Activated effector memory CD4-positive, alpha-beta T cell treated with Interleukin-2 at 50 U/mL for 16 hours (primary cell): ENCODE measurements at places on chromosomes 6 and 20.

- DNase-seq, result no peak
These were observed 54.9 kb upstream of the CARMIL1 start for GRCh38 chr6:25224242-25224641.

DNA sequence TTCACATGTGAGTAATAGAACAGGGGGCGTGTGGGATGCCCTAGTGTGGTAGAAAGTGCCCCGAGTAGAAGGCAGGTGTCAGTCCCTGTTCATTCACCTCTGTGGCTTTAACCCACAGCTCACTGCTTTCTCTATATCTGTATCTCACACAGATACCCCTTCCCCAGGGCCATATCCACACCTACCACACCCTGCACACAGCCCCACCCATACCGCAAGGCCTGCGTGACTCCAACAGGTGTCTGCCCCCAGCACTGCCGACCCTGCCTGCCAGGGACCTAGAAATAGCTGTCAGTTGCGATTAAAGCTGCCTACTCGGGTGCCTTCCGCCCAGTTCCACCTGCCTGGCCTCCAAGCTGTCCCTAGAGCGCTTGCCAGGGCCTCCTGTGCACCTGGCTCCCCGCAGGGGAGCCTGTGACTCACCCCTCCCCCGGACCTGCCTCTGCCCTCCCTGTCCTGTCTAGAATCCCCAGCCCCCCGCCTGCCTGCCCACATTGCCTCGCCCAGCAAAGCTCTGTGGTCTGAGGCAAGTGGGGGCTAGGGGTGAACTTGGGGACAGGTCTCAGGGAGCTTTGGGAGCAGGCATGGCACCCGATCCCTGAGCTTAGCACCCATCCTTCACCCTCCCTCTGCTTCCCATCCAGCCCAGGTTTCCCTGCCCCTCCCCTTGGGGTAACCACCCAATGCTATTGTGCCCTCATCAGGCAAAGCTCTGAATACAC, 38.3 kb upstream of the ID1 start:
- DNase-seq, result no peak

- DNase-seq, result no peak
These were observed at the start of gene EBF4 for GRCh38 chr20:2692036-2692885. TSS of gene EBF4 (plus strand) at chr20:2692780. CDS start at chr20:2693646, 866 bp downstream.

GRCh38 chr6:161029195-161029809, 37.7 kb downstream of the MAP3K4 start:
- no peak for DNase-seq

- DNase-seq, result no peak
These were observed 9.5 kb upstream of the ATRN start for GRCh38 chr20:3461211-3461771.

DNA sequence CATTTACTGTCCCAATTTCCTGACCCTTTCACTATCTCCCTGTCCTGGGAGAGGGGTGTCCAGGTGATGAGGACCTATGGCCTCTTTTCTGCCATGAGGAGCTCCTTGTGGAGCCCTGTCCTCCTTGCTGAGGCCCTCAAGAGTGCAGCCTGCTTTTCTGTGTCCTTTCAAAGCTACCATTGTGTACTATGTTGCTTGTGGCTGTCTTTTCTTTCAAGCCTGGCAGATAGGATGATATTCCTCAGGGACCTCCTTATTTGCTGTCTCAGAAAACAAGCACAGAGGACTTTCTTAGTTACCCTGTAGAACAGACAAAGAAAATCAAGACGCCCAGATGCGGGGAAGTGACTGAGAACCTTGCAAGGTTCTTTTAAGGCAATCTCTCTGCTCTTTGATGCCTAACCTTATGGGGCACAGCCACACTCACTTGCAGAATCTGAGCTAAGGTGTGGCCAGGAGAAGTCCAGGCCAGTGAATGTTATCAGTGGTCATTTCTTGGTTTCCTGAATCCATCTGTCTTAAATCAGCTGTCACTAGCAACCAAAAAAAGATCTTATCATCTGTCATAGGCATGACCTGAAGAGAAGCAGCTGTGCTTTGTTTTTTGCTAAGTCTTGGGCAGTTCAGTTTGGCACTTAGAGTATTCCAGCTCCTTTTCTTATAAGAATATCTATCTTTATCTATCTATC, 17.2 kb downstream of the CARMIL1 start:
- no peak for DNase-seq

- no peak for DNase-seq
These were observed 7.3 kb downstream of the ADA start for GRCh38 chr20:44644230-44644617.

DNA sequence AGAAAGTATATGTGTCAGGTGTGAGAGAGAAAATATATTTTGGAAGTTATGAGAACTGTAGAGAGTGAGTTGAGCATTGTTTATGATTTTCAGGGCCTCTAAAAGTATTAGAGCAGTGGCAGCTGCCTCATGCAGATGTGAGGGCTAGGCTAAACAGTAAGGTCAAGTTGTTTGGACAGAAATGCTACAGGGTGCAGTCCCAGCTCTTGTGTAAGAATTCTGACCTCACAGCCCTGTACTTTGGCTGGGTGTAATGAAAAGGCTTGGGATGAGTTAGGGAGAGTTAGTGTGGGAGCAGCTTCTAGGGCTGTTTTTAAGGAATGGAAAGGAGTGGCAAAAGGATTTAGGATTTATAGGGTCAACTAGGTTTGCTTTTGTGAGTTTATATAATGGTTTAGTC, 764.8 kb upstream of the ADGRB3 start:
- no peak for DNase-seq

- DNase-seq, result no peak
These were observed 317.3 kb downstream of the DOK5 start for GRCh38 chr20:54792688-54793087.

- DNase-seq, result no peak
These were observed 37.5 kb downstream of the MAK start for GRCh38 chr6:10800810-10801209.

DNA sequence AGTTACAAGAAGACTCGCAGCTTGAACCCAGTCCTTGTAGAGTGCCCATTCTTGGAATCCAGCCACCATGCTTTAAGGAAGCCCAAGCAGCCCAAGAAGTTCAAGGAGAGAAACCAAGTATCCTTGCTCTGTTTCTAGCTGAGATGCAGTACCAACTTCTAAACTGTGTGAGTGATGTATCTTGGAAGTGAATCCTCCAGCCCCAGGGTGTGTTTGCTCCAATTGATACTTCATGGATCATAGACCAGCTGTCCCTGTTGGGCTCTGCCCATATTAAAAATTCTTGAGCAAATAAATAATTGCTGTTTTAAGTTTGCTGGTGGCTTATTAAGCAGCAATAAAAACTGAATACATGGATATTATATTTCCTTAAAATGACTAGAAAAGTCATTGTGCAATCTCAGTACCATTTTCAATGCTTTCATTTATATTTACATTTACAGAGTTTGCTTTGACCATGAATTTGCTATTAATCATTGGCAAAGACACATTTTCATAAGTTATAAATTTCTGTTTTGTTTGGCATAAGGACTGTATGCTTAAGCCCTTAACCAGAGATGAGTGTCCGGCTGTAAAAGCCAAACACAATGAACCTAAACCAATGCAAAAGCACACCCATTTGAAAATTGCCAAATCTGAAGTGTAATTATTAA, 9.2 kb downstream of the SPTLC3 start:
- DNase-seq, result no peak

DNA sequence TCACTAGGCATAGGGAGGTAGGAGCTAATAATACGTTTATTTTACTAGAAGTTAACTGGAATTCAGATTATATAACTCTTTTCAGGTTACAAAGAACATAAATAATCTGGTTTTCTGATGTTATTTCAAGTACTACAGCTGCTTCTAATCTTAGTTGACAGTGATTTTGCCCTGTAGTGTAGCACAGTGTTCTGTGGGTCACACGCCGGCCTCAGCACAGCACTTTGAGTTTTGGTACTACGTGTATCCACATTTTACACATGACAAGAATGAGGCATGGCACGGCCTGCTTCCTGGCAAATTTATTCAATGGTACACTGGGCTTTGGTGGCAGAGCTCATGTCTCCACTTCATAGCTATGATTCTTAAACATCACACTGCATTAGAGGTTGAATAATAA, 1.1 kb downstream of the HFE start:
- DNase-seq, result no peak

GRCh38 chr6:87315071-87315470, 7.3 kb upstream of the SMIM8 start:
- DNase-seq, result no peak

DNA sequence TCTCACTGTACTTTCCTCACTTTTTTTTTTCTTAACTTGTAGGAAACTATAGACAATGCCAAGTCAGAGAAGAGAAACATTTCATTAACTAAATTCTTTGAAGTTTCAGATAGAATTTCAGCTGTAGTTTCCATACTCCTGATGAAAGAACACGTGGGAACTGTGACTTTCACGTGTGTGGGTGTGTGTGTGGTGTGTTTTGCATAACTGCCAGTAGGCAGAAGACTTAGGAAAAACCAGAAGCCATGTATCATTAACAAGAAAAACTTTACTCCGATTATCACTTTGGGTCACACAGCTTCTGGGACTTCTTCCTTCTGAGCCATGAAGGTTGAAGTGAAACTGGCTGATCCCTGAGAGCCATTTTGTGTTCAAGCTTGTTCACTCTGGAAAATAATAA, 483.3 kb downstream of the TFAP2B start:
- DNase-seq, result no peak

- DNase-seq, result no peak
These were observed 185.4 kb downstream of the TRIM27 start for GRCh38 chr6:28738396-28738765.

GRCh38 chr6:3726421-3726820, 25.1 kb downstream of the PXDC1 start:
- no peak for DNase-seq

DNA sequence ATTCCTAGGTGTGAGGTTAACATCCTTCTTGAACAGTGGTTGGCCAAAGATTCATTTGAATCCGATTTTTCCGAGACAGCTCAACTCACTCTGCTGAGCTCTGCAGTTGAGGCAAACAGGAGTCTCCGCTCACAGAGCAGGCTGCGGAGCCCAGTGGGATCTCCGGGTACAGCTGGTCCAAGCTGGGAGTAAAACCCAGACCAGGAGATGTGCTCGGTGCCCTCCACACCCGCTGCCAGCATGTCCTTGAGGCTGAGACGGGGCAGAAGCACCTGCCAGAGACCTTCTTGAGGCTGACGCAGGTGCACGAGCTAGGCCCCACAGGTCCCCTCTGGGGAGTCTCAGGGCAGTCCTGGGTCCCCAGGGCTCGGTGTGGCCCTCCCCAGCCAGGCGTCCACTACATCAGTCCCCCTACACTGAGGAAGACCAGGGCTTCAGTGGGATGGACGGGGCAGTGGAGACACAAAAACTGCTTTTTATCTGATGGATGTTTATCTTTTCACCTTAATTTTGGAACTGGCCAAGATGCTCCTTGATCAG, 119.0 kb downstream of the AGPAT4 start:
- no peak for DNase-seq

- no peak for DNase-seq
These were observed 5.0 kb downstream of the CEBPB start for GRCh38 chr20:50195524-50196120.

DNA sequence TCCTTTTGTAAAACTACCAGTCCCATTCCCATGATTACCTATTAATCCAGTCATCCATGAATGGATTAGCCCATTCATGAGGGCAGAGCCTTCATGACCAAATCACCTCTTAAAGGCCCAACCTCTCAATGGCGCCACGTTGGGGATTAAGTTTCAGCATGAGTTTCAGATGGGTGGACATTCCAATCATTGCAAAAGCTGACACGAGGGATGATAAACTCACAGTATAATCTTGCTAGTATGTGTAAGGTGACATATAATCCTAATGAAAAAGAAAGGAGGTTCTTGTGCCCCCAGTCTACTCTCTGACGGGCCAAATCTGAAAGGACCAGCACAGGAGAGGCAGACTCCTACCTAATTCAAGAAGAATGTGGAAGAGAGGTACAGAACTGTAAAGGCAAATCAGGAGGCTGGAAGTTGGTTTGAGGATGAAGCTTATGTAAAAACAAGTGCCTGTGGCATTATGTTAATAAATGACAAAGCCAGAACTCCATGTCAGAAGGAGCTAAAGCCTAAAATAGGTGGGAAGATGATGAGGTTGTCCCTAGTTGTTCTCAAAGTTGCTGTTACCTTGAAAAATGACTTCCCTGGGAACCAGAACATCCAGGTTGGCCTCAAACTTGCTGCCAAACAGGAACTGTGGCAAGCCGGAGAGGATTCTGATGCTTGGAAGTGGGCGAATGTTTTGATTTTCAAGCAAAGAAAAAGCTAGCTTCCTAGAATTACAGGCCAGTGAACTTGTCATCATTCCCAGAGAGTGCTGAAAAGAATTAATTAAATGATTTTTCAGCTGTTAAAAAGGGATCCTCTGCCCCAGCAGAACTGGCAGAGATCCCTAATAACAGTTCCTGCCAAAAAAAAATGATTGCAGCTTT, 106.5 kb upstream of the TIAM2 start:
- DNase-seq, result no peak

- peak; percentile 7 for DNase-seq
These were observed 374.4 kb downstream of the UTRN start for GRCh38 chr6:144659202-144660182.

DNA sequence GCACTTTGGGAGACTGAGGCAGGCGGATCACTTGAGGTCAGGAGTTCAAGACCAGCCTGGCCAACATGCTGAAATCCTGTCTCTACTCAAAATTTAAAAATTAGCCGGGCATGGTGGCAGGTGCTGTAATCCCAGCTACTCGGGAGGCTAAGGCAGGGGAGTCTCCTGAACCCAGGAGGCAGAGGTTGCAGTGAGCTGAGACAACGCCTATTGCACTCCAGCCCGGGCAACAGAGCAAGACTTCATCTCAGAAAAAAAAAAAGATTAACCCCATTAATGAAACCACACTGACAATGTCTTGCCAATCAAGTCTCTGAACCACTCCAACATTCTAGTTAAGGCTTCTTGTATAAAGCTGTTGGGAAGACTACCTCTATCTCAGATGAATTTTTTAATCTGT, 4.0 kb downstream of the PREP start:
- no peak for DNase-seq

GRCh38 chr6:15879371-15880261, 216.8 kb upstream of the DTNBP1 start:
- peak; percentile 4 for DNase-seq

DNA sequence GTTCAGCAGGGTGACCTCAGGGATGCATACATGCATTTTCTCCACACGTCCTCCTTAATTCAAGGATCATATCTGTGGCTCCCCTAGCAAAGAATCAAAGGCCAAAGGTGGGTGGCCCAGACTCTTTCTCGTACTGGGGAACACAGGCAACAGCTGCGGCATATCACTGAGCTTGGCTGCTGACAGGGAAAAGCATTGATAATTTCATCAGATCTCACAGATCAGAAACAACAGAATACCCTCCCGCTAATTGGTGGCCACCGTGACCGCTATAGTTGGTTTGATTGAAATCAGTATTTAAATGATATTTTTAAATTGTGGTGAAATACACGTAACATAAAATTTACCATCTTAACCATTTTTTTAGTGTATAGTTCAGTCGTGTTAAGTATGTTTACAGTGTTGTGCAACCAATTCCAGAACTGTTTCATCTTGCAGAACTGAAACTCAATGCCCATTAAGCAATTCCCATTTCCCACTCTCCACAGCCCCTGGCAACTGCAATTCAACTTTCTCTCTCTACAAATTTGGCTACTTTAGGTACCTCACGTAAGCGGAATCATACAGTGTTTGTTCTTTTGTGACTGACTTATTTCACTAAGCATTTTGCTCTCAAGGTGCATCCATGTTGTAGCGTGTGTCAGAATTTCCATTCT, 74.7 kb upstream of the TMEM170B start:
- DNase-seq, result no peak
